Right renal pelvis (tissue), 4 donors: ENCODE measurements at places on chromosomes 6 and 20. TPM values are rescaled to one million over a fixed set of nuclear protein-coding genes. Genes with fewer than 3 reads are reported as not detected.

The SMPDL3A gene
- polyA plus RNA-seq = 17.9 TPM

The MARCKS gene
- 303 TPM for polyA plus RNA-seq

The CST7 gene
- polyA plus RNA-seq = 0.35 TPM

The RNF217 gene
- 16.4 TPM for polyA plus RNA-seq

The BANF2 gene
- polyA plus RNA-seq = not detected

The BMP6 gene
- polyA plus RNA-seq = 7.9 TPM

The TGM3 gene
- polyA plus RNA-seq = 0.51 TPM

The SLC17A1 gene
- 24.0 TPM for polyA plus RNA-seq

The CD83 gene
- 13.8 TPM for polyA plus RNA-seq

The GATA5 gene
- 6.9 TPM for polyA plus RNA-seq

The CYP39A1 gene
- 9.8 TPM for polyA plus RNA-seq

The MAS1 gene
- polyA plus RNA-seq = 0.03 TPM

The PDE7B gene
- polyA plus RNA-seq = 9.3 TPM

The SLC17A3 gene
- polyA plus RNA-seq = 0.40 TPM

The METTL24 gene
- polyA plus RNA-seq = 17.3 TPM

The FHL5 gene
- 0.21 TPM for polyA plus RNA-seq

The GSTA3 gene
- 0.27 TPM for polyA plus RNA-seq

The FUT9 gene
- polyA plus RNA-seq = 4.3 TPM

The CDSN gene
- polyA plus RNA-seq = 0.03 TPM

The DEFB125 gene
- not detected for polyA plus RNA-seq

The PCED1A gene
- polyA plus RNA-seq = 74.4 TPM

The PI16 gene
- polyA plus RNA-seq = 9.7 TPM

The SLC12A5 gene
- polyA plus RNA-seq = 2.6 TPM

The MMP24 gene
- polyA plus RNA-seq = 1.8 TPM

The WFDC10B gene
- not detected for polyA plus RNA-seq

The SRMS gene
- polyA plus RNA-seq = 0.24 TPM

The LY6G6D gene
- polyA plus RNA-seq = not detected

The SLC22A1 gene
- polyA plus RNA-seq = 0.53 TPM

The POU5F1 gene
- 7.3 TPM for polyA plus RNA-seq

The EPM2A gene
- 16.4 TPM for polyA plus RNA-seq

The SIRPD gene
- not detected for polyA plus RNA-seq

The SNAI1 gene
- polyA plus RNA-seq = 14.3 TPM

The OPRL1 gene
- 1.3 TPM for polyA plus RNA-seq

The CALHM4 gene
- 0.79 TPM for polyA plus RNA-seq

The RNF144B gene
- polyA plus RNA-seq = 17.3 TPM
